ENCODE measurements at places on chromosomes 4 and X.
A peak's percentile ranks its signal among the peaks of the same experiment; 100 is the strongest.

- DNase-seq, result no peak
These were observed 41.1 kb upstream of the PDLIM3 start for GRCh38 chr4:185576314-185576961.

- peak; percentile 54 for DNase-seq
These were observed at the start of gene IL1RAPL2 for GRCh38 chrX:104565791-104566680. IL1RAPL2 (plus strand) TSS chrX:104566199.

- DNase-seq, result no peak
These were observed 277.2 kb downstream of the PDGFC start for GRCh38 chr4:156694413-156694812.

- no peak for DNase-seq
These were observed 140.2 kb upstream of the KLF3 start for GRCh38 chr4:38523524-38524448.

- no peak for DNase-seq
These were observed 94.4 kb upstream of the CLCN4 start for GRCh38 chrX:10062352-10062751.

GRCh38 chrX:77441033-77441432, 6.2 kb upstream of the FGF16 start:
- DNase-seq, result no peak

DNA sequence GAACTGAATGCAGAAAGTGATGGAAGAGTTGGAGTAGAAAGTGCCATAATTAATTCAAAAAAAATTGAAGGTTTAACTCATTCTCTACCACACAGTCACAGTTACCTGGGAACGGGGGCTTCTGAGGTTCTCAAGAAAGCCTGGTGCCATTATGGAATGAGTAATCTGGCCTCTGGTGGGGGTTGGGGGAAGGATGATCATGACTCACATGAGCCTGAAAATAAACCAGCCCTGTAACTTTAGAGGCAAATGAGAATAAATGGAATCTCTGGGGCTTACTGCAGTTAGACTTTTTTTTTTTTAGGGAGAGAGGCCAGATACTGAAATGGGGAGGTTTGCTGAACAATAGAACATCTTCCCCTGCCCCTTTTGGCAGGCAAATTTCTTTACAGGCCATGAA, 55.3 kb downstream of the SOD3 start:
- no peak for DNase-seq

- DNase-seq, result no peak
These were observed 191.3 kb downstream of the OR13H1 start for GRCh38 chrX:131735127-131735526.

All from right forelimb (tissue), 1 donor.